ENCODE measurements at places on chromosomes 2 and 18.
A peak's percentile ranks its signal among the peaks of the same experiment; 100 is the strongest.

GRCh38 chr2:5263291-5263690, 428.9 kb upstream of the SOX11 start:
- H3K4me1 ChIP-seq = no peaks in the 10 kb centered on the region
- H3K27me3 ChIP-seq = no peaks in the 10 kb centered on the region
- DNase-seq = no peak
- no peaks in the 10 kb centered on the region for H3K36me3 ChIP-seq
- H3K4me3 ChIP-seq = no peak overlapping the region
- H3K27ac ChIP-seq = no peak overlapping the region

DNA sequence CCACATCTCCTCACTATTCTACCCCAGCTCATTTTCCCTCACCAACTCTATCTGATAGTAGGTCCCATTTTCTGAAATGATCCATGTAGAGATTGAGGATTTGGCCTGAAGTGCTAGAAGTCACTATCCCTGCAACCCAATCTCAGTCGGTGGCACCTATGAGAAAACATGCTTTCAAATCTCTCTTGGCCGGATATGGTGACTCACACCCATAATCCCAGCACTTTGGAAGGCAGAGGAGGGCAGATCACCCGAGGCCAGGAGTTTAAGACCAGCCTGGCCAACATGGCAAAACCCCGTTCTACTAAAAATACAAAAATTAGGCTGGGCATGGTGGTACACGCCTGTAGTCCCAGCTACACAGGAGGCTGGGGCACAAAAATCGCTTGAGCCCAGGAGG, 19.1 kb upstream of the MARCHF4 start:
- peaks cover 7% of the 10 kb centered on the region for H3K27me3 ChIP-seq
- H3K36me3 ChIP-seq = no peaks in the 10 kb centered on the region
- H3K27ac ChIP-seq = no peak overlapping the region
- DNase-seq = no peak
- no peak overlapping the region for H3K4me3 ChIP-seq
- H3K4me1 ChIP-seq = peaks cover 14% of the 10 kb centered on the region

DNA sequence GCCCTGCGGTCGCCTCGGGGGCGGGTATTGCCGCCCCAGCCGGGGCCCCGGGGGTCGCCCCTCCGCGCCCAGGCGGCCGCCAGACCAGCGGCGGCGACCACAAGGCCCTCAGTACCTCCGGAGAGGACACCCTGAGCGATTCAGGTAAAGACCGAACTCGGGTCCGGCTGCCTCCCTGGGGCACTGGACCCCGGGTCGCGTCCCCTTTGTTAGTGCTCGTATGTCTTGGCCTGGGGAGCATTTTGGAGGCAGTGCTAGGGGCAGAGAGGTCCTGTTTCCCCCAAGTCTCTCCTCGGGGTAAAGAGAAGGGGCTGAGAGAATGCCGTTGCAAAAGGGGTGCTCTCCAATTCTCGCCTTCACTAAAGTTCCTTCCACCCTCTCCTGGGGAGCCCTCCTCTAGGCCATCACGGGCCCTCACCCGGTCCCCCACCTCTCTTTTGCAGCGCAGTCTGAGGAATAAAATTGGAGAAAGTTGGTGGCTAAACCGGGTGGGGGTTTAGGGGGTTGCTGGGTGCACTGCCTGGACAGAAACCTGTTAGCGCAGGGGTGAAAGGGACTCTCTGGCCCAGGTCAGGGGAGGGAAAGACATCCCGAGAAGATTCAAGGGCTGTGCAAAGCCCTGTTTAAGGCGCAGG, 2.5 kb downstream of the MYCN start:
- H3K4me3 ChIP-seq = no peak overlapping the region
- DNase-seq = no peak
- peaks cover 5% of the 10 kb centered on the region for H3K4me1 ChIP-seq
- H3K27me3 ChIP-seq = peaks cover 57% of the 10 kb centered on the region

GRCh38 chr18:40380686-40381439, 1574.2 kb upstream of the PIK3C3 start:
- no peaks in the 10 kb centered on the region for H3K27me3 ChIP-seq
- H3K4me1 ChIP-seq = no peaks in the 10 kb centered on the region
- no peak for DNase-seq
- H3K4me3 ChIP-seq = no peak overlapping the region

DNA sequence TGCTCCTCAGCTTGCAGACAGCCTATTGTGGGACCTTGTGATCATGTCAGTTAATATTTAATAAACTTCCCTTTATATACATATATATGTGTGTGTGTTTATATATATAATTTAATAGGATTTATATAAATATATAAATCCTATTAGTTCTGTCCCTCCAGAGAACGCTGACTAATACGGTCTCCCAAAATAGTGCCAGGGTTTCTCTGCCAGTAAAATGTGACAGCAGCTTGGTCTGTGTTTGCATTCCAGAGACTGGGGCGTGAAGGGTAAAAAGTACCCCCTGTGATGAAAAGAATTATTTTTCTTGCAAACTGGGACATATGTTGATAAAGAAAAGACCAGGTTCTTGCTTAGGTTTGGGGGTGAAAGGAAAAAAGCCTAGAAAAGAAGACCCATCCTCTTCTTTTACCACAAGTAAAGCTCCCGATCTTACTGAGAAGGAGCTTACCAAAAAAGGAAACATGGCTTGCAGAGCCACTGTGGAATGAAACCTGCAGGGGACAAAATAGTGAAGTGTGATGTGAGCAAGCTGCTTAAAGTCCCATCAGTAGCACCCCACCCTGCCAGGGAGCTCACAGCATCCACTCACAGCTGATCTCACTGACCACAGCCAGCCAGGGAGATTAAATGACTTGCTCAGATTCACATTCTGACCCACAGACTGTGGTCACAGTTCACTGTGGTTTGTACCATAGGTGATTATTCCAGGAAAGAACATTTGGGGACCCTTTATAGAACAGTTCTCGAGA, 110.9 kb upstream of the RMP24 start:
- DNase-seq = no peak
- H3K4me1 ChIP-seq = no peaks in the 10 kb centered on the region
- no peak overlapping the region for H3K4me3 ChIP-seq
- no peaks in the 10 kb centered on the region for H3K36me3 ChIP-seq

DNA sequence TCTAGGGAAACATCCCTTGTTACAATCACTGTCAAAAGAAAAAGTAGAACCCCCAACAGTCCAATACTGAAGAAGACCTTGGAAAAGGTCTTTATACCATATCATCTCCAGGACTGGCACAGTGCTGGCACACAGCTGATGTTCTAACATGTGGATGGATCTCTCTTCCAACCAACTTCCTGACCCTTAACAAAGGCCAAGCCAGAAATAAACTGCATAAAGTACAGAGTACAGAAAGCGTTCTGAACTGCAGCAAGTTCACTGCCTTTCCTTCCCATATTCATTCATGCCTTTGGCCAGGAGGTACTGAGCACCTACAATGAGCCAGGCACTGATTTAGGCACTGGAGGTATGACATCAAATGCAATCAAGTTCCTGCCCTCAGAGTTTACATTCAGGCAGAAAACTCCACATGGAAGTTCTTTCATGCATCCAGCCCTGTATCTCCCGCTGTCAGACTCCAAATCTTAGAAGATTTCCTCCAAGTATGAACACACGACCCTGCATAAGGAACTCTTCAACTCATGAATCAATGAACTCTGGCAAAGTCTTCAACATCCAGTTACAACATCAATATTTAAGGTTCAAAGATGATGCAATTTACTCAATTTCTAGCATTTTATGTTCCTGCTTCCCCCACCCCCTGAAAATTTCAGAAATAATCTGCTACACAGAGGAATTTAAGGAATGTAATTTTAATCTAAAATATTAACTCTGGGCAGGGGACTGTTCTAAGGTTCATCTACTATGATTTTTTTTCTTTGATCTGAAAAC, 33.8 kb downstream of the ACVR1 start:
- H3K27ac ChIP-seq = no peak overlapping the region
- H3K27me3 ChIP-seq = no peaks in the 10 kb centered on the region
- DNase-seq = no peak
- no peak overlapping the region for H3K4me3 ChIP-seq
- peaks cover 43% of the 10 kb centered on the region for H3K36me3 ChIP-seq

DNA sequence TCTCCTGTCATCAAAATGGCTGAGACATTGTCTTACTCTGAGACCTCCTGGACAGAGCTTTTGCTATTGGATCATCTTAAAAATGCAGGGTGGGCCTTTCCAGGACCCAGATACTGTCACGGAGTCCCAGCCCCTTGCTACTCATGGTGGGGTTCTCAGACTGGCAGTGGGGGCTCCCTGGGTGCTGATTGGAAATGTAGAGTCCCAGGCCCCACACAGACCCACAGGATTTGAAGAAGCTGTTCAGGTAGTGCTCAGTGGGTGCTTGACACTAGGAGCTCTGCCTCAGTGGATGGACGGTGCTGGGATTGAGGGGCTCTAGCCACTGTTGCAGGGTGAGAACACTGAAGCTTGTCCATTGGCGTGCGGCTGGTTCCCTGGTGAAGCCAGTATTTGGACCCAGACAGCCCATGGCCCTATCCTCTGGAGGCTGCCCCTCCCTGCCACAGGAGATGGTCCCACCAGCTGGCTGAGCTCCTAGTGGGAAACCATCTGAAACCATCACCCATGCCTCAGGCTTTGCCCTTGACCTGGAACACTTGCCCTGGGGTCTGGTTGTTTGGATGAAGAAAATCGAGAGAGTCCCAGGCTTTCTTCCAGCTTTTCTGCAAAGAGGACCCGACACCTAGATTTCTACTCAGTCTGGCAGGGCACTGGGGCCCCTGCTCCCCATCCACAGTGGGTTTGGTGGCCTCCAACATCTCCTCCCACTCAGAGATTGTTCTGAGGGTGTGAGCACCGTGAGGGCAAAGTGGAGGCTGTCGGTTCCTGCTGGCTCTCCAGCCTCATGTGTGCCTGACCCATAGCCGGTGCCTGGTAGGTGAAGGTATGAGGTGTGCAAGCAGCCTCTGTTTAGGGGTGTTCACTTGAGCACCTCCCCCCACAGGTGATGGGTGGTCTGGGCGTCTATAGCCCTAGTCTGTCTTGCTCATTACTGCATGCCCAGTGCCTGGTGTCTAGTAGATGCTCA, 30.1 kb downstream of the MROH2A start:
- no peaks in the 10 kb centered on the region for H3K4me1 ChIP-seq
- H3K27me3 ChIP-seq = no peaks in the 10 kb centered on the region
- no peaks in the 10 kb centered on the region for H3K36me3 ChIP-seq
- H3K4me3 ChIP-seq = no peak overlapping the region

DNA sequence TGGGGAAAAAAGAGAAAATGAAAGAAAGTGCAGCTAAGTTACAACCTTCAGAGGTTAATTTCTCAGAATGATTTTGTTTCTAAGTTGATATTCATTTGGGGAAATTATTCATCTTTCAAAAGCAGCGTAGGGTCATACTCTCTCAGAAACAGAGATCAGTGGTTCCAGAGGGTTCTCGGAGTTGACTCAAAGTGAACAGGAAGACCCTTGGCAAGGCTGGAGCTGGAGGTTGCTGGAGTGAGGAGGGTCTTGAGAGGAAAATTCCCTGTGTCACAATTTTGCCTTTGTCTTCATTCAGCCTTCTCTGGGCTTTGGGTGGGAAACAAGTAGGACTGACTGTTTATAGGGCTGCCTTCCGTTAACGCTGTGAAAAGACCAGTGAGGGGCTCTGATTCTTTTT, 168.2 kb downstream of the ICOS start:
- no peaks in the 10 kb centered on the region for H3K27me3 ChIP-seq
- DNase-seq = no peak
- peak overlapping the region; percentile 69 for H3K4me3 ChIP-seq
- peaks cover 57% of the 10 kb centered on the region for H3K4me1 ChIP-seq
- peaks cover 9% of the 10 kb centered on the region for H3K36me3 ChIP-seq
- H3K27ac ChIP-seq = peak overlapping the region; percentile 87

- H3K4me1 ChIP-seq = no peaks in the 10 kb centered on the region
- H3K4me3 ChIP-seq = no peak overlapping the region
- no peak for DNase-seq
- H3K36me3 ChIP-seq = no peaks in the 10 kb centered on the region
- H3K27me3 ChIP-seq = peaks cover 13% of the 10 kb centered on the region
- no peak overlapping the region for H3K27ac ChIP-seq
Observed at GRCh38 chr2:191959209-191959608, 112.3 kb upstream of the CAVIN2 start.

GRCh38 chr2:111100765-111101162, 19.9 kb upstream of the BCL2L11 start:
- peaks cover 41% of the 10 kb centered on the region for H3K27me3 ChIP-seq
- peaks cover 15% of the 10 kb centered on the region for H3K4me1 ChIP-seq
- H3K27ac ChIP-seq = peak overlapping the region; percentile 10
- H3K36me3 ChIP-seq = no peaks in the 10 kb centered on the region

GRCh38 chr2:232522623-232523401, 2.6 kb downstream of the PRSS56 start:
- no peaks in the 10 kb centered on the region for H3K36me3 ChIP-seq
- DNase-seq = no peak
- H3K27ac ChIP-seq = no peak overlapping the region
- peaks cover 24% of the 10 kb centered on the region for H3K27me3 ChIP-seq
- no peak overlapping the region for H3K4me3 ChIP-seq
- no peaks in the 10 kb centered on the region for H3K4me1 ChIP-seq

DNA sequence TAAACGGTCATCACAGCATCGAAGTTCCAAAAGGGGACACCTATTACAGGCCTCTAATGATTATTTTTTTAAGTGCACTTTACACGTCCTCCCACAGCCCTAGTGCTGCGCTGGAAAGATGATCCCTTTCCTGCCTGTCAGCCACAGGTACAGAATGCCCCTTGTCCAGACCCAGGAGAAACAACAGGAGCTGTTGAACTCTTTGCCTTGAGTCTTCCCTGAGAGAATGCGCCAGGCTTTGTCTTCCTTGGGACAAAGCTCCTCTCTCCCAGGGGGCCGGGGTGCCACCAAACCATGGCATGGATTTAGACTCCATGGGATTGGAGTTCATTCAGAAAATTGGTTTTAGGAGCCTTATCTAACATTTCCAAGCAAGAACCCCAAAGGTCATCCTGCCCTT, 319.0 kb upstream of the SOX11 start:
- no peak overlapping the region for H3K27ac ChIP-seq
- H3K4me1 ChIP-seq = no peaks in the 10 kb centered on the region
- H3K4me3 ChIP-seq = no peak overlapping the region
- no peak for DNase-seq

- peak overlapping the region; percentile 67 for H3K27ac ChIP-seq
- H3K27me3 ChIP-seq = no peaks in the 10 kb centered on the region
- no peak overlapping the region for H3K4me3 ChIP-seq
- H3K36me3 ChIP-seq = peaks cover 32% of the 10 kb centered on the region
- DNase-seq = no peak
Observed at GRCh38 chr2:161961061-161961460, 113.0 kb downstream of the DPP4 start.

DNA sequence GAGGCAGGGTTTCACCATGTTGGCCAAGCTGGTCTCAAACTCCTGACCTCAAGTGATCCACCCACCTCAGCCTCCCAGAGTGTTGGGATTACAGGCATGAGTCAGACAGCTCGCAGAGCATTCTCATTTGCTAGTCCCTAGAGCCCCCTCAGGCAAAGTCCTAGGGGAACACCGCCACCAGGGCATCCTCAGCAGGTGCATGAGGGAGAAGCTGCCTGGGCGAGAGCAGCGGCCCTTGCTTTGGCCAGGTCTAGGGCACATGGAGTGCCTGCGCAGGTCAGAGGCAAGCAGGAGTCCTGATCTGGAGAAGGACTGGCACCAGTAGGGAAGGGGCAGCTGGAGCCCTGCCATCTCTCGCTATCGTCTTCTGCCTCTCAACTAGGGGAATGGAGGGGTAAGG, 32.4 kb downstream of the NGEF start:
- H3K27ac ChIP-seq = no peak overlapping the region
- no peak for DNase-seq
- H3K4me1 ChIP-seq = no peaks in the 10 kb centered on the region
- peaks cover 2% of the 10 kb centered on the region for H3K27me3 ChIP-seq

GRCh38 chr2:85635636-85636035, 19.6 kb downstream of the USP39 start:
- peaks cover 6% of the 10 kb centered on the region for H3K4me1 ChIP-seq
- H3K36me3 ChIP-seq = peaks cover 59% of the 10 kb centered on the region
- no peak overlapping the region for H3K4me3 ChIP-seq
- DNase-seq = no peak
- peak overlapping the region; percentile 24 for H3K27ac ChIP-seq
